ENCODE measurements at places on chromosomes 5 and 9.

GRCh38 chr9:107337676-107338590, 54.9 kb downstream of the RAD23B start:
- no peak for DNase-seq

DNA sequence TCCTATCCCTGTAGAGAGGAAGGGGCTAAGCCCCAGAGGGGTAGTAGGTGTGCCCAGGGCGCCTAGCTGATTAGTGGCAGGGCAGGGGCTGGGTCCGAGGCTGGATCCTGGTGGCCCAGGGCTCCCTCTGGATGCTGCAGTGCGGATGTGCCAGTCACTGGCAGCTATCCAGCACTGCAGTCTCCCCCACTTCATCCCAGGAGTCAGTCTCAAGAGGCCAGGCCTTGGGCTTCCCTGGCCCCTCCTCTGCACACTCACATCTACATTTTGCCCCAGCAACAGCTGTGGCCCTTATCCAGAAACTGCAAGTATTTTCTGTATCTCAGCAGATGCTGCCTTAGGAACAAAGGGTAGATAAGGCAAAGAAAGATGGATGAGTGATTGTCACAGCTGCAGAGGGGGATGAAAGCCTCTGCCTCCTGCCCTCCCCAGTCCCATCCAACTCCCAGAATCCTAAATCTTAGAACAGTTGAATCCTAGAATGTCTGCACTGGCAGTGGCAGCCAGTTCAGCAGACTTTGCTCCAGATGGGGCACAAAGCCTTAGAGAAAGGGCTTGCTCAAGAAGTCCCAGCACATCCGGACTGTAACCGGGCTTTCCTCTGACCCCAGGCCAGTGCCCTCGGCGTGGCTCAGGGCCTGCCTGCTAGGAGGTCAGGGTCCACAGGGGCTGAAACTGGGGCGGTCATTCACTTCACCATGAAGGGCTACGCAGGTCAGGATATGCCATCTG, 1.6 kb downstream of the ANXA6 start:
- DNase-seq, result peak; percentile 80

DNA sequence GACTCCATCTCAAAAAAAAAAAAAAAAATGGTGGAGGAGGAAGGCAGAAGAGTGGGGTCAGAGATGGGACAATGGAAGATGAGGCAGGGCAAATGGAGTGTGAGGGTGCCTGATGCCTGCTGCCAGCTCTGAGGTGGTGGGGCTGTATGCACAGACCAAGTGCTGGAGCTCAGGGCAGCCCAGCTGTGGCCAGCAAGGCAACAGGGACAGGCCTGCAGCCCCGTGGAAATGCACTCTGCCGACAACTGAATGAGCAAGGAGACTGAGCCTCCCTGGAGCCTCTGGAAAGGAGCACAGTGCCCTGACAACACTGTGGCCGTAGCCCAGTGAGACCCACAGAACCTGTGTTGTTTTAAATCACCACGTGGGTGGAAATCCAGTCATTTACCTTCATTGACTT, 22.9 kb upstream of the SMIM32 start:
- no peak for DNase-seq

DNA sequence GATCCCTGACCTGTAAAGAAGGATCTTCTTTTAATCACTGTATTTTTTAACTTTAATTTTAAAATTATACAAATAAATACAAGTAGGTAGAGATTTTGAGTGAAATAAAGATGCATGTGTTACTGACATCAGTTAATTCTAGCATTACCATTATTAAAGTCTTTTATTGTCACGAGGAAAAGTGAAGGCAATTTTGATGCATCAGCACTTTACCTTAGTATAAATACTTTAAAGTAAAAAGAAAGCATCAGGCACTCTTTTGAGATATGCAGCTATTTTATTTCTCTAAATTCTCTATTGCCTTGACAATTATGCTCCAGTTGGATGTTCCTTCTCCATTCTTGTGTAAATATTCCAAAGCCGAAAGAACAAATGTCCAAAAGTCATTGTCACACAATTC, 4.6 kb downstream of the HTR1A start:
- no peak for DNase-seq

GRCh38 chr5:138230981-138231589, 18.0 kb upstream of the CDC23 start:
- no peak for DNase-seq

- no peak for DNase-seq
Observed at GRCh38 chr9:85528607-85529006, 213.1 kb downstream of the AGTPBP1 start.

DNA sequence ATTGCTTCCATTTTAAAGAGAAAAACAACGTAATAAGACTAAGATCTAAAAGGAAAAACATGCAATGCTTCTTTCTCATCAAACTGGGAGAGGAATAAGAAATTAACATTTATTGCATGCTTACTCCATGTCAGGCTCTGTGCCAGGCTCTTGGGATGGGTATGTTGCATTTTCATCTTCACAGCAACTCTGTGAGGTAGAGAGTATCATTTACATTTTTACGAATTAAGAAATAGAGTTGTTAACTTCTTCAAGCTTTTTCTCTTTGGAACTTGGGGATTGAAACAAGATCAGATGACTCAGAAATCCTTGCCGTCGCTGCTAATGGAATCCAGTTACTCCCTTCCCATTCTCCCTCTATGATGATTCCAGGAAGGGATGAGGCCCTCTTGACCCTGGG, 39.5 kb downstream of the PDE8B start:
- no peak for DNase-seq

- no peak for DNase-seq
Observed at GRCh38 chr5:93782978-93783377, 41.6 kb upstream of the POU5F2 start.

DNA sequence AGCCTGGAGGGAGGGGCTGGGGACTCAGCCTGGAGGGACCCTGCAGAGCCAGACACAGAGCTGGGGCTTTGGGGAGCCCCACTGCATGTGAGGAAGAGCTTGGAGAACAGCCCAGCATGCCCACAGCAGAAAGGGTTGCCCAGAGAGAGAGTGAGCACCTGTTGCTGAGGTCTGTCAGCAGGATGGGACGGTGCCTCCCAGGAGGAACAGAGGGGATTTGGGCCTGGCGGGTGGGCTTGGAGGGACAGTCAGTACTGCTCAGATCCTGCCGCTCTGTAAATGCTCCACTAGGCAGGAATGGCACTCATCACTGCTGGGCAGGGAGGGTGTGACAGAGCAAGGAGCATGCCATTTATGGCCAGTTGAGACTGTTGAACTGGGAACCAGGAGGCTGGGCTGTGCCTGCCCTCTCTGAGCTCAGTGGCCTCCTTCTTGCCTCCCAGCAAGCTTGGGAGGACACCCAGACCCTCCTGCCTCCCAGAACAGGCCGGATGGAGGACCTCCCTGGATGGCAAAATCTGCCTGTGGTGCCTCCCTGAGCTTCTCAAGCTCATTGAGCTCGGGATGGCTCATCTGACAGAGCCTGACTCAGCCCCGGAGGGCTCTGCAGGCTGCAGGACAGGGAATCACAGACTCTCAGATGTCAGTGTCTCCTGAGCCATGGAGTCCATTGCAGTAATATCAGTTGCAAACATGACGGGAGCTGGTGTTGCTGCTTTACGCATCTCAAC, 786 bp upstream of the HRCT1 start:
- DNase-seq, result no peak

- no peak for DNase-seq
Observed at GRCh38 chr5:72507231-72507906, at the start of gene ZNF366. Gene ZNF366 (minus strand): TSS chr5:72507410. CDS start chr5:72461496, 45,914 bp downstream.

- DNase-seq, result no peak
Observed at GRCh38 chr9:95641586-95641985, 124.8 kb upstream of the PTCH1 start.

GRCh38 chr5:43312699-43313034, 545 bp downstream of the HMGCS1 start:
- DNase-seq, result no peak

GRCh38 chr5:54756301-54756700, 229.1 kb downstream of the ESM1 start:
- no peak for DNase-seq

GRCh38 chr5:36701085-36701698, 94.8 kb downstream of the SLC1A3 start:
- DNase-seq, result no peak

GRCh38 chr5:1448511-1449011, 3.3 kb upstream of the SLC6A3 start:
- DNase-seq, result no peak

- no peak for DNase-seq
Observed at GRCh38 chr9:110006657-110007056, 201.3 kb downstream of the C9orf152 start.

DNA sequence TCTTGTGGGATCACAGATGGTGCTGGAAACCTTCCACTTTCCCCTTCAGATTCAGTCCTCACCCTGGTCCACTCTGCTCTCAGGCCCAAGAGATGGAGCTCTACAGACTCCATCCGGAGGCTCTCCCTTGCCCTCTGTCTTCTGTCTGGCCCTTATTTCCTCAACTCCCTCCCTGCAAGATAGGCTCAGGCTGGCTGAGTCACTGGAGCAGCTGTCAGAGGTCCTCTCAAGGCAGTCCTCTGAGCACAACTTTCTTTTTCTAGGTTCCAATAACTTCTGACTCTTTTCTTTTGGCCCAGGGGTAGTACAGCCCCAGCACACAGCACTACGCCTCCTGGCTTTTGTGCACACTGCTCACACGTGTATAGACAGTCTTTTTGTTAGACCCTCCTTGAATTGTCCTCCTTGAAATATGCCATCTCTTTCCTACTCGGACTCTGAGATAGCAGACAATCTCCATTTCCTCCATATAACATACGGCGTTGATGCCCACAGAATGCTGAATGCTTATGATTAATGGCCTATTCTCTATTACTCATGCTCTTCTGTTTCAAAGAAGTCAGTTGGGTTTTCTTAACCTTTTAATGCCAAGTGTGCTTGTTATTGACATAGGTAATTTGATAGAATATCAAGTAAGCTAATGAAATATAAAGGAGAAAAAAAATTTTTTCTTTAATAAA, 193.1 kb downstream of the SLC12A2 start:
- no peak for DNase-seq

DNA sequence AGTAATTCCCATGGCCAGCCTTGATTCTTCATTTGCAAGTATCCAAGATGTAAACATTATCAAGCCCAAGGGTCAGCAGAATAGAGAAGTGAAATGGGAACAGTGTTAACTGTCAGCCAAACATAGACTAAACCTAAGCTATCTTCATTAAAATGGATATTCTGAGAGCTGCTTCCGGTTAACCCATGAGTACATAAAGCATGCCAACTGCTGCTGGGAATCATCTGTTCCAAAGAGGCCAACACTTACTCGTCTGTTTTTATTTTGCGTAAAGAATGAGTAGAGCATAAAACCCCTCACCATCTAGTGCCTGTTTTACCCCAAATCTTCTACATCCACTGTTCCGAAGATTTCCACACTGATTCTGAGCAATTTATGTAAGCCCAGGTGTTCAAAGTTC, 257.6 kb downstream of the GLIS3 start:
- no peak for DNase-seq

DNA sequence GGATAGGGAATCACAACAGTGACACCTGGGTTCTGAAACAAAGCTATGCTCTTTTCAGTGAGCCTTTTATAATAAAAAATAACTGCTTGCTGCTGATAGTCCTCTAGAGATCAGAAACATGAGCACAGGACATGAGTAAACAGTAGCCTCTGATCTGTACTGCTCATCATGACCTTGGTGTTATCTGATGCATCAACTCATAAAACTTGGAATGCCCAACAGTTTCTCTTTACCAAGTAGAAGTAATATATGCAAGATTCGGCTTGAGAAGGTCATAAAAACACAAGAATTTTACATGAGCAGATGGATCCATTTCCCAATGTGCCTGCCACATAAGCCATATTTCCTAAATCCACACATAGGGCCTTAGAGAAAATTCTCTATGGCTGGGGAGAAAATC, 318.3 kb upstream of the GRAMD2B start:
- DNase-seq, result no peak

- DNase-seq, result no peak
Observed at GRCh38 chr5:94267350-94267899, 351.0 kb downstream of the KIAA0825 start.

GRCh38 chr9:110340306-110340705, 2.6 kb upstream of the TXNDC8 start:
- no peak for DNase-seq

- DNase-seq, result no peak
Observed at GRCh38 chr9:4011054-4011453, 288.8 kb downstream of the GLIS3 start.

DNA sequence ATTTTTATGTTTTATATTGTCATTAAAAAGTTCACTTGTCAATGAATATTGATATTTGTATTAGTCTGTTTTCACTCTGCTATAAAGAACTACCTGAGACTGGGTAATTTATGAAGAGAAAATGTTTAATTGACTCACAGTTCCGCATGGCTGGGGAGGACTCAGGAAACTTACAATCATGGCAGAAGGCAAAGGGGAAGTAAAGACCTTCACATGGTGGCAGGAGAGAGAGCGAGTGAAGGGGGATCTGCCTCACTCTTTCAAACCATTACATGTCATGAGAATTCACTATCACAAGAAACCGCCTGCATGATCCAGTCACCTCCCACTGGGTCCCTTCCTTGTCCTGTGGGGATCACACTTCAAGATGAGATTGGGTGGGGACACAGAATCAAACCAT, 27.4 kb downstream of the SRD5A1 start:
- DNase-seq, result no peak

- DNase-seq, result no peak
Observed at GRCh38 chr5:77937015-77937908, 161.1 kb upstream of the TBCA start.

DNA sequence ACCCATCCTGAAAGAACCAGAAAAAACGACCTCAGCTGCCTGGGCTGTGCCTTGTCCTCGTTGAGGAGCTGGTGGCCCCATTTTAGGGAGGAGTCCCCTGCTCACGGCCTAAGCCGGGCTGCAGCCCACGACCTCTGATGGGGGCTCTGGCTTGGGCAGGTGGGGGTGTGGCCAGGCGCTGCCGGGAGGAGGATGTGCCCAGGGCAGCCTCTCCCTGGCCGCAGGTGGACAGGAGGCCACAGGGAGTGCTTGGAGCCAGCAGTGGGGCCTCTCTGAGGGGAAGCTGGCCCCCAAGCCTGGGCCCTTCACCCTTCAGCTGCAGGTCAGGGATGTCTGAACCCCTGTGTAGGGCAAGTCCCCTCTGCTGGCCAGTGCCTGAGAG, 2.5 kb downstream of the DIPK1B start:
- no peak for DNase-seq

GRCh38 chr9:122128969-122129343, 30.6 kb downstream of the NDUFA8 start:
- no peak for DNase-seq

DNA sequence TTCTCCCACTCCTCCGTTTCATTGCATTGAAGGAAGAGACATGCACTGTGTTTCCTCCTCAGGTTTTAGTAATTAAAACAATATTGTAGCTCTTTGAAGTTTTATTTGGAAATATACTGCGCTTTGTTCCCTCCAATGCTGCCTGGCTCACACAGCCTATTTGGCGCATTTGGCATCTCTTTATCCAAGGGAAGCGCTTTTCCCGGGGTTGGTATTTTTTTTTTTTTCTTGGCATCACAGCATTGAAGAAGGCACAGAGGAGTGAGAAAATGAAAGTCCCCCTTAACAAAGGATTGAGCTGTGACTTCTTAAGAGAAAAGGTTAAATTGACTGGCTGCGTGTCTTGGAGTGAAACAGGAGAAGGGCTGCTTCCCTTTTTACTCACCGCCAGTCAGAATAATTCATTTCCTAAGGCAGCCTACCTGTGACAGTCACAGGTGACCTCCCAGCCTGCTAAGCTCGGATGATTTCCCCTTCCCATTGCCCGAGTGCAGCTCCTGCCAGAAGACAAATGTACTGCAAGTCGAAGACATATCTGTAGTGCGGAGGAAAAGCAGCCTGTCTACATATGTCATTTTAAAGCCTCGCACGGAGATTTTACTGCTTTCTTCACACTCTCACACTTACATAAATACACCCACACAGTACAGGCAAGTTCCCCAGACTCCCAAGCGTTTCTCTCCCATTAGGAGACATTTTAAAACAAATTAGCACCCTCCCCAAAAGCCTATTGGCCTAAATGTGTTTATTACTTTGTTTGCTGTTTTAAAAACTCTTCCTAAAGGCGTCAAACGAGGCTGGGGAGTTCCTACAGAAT, 665.5 kb upstream of the ZNF608 start:
- DNase-seq, result peak; percentile 79
